Cortex of kidney (tissue), 1 donor: ENCODE measurements at places on chromosomes 1 and 21.

GRCh38 chr1:58735586-58735985 is 35.7 kb upstream of the MYSM1 start:
- DNase-seq: no peak

DNA sequence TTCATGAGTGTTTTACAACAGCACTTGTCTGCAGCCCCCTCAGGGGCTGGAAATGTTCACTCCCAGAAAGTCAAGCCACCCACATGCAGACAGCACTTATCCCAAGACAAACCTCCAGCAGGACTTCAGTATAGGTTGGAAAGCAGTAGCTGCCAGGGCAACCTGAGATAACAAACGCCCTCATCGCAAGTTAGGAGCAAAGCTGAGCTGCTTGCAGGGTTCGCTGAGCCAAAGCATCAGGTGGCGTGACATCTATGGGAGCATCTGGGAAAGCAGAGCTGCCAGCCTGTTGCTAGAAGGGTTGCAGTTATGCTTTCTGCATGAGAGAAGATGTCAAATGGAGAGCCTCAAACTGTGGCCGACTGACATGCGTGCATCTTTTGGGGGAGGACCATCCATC is 4.2 kb upstream of the STXBP3 start:
- no peak for DNase-seq

GRCh38 chr1:223066415-223066814 is 76.6 kb downstream of the TLR5 start:
- DNase-seq: no peak

- DNase-seq: no peak
Observed at GRCh38 chr1:242568666-242569065, 44.2 kb upstream of the PLD5 start.
